ENCODE measurements at places on chromosomes 7 and 10.

DNA sequence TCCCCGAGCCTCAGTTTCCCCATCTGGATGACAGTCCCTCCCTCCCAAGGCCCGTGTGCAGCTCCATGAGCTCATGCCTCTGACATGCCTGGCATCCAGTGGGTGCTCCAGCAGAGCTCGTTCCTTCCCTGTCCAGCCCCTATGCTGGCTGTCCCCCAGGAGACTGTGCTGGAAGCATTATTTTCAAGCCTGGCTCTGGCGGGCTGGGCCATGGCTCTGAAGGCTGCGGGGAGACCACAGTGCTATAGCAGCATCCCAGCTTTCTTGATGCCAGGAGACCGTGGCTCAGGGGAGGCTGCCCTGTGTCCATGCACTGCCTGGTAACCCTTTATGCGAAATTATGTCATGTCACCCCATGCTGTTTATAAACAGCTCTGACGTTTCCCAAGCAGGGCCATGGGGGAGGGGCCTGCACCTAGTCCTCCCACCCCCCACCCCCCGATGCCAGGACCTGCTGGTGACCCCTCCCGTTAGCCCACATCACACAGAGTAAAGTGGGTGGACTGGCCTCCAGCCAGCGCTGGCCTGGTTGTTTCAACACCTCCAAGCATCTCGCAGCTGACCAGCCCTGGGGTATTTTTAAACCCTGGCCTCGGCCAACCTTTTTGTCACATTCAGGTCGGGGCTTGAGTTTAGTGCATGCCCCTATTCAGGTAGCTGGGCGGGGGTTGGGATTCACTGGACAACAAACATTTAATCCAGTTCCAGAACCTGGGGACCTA, 105.9 kb upstream of the ZNF716 start:
- no peak for DNase-seq

GRCh38 chr7:159098811-159099655, 45.6 kb downstream of the VIPR2 start:
- DNase-seq, result no peak

DNA sequence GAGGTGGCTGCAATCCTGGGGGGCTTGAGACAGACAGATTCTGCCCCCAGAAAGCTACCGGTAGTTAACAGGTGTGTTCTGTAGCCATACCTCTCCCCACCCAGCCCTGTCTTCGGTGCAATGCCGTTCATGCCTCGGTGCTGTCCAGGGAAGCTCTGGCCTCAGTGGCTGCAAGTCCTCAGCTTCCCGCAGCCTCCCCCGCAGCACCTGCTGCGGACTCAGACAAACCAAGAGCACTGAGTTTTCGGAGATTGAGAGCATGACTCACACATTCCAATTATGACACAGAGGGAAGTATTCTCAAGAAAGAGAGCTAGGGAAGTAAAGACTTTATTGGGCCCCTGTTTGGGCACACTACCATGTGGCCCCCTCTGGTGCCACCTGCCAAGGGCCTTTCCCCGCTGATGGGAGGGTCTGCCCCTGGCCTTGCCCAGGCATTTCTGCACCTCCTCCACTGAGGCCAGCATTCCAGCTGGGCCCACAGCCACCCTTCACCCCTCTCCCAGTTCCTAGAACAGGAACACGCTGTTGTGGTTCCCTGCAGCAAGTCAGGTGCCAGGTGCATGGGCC, 30.2 kb upstream of the EZH2 start:
- no peak for DNase-seq

GRCh38 chr10:68435803-68436202, 28.7 kb upstream of the RUFY2 start:
- no peak for DNase-seq

- no peak for DNase-seq
These were observed 5.2 kb downstream of the EBF3 start for GRCh38 chr10:129958629-129959543.

DNA sequence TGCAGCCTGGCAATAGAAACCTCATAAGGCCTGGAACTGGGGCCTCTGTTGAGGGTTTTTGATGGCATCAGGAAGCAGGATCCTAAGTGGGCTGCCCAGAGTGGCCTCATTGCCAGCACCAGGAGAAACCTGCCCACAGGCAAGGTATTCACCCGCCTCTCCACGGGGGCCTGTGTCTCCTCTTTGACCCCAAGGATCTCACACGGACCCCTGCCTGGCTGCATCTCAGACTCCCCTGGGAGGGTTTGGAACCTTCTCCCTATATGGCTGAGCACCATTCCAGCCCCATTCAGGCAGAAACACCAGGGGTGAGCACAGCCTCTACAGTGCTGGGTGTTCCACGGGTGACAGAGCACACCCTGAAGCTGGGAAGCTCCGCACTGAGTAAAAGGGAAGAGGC, 14.6 kb upstream of the C10orf71 start:
- DNase-seq, result no peak

GRCh38 chr10:17237149-17237527, 9.1 kb downstream of the VIM start:
- no peak for DNase-seq

DNA sequence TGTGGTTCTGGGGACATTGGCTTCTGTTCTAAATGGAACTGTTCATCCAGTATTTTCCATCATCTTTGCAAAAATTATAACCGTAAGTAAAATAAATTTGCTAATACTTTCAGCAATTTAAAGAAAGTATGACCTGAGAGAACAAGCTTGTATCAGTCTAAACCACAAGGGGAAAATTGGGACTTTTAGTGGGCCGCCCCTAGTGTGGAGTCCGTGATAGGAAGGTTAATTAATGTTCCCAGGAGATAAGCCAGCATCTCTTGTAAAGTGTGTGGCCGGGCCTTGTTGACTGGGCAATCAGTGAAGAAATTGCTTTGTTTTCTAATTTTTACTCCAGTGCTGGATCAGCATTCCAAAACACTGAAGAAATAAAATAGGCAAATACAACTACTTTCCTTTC, 83.0 kb downstream of the ABCB5 start:
- DNase-seq, result no peak

GRCh38 chr10:60417901-60418300, 28.2 kb upstream of the ANK3 start:
- DNase-seq, result no peak

- no peak for DNase-seq
These were observed 120.3 kb upstream of the PRSS1 start for GRCh38 chr7:142628945-142629344.

DNA sequence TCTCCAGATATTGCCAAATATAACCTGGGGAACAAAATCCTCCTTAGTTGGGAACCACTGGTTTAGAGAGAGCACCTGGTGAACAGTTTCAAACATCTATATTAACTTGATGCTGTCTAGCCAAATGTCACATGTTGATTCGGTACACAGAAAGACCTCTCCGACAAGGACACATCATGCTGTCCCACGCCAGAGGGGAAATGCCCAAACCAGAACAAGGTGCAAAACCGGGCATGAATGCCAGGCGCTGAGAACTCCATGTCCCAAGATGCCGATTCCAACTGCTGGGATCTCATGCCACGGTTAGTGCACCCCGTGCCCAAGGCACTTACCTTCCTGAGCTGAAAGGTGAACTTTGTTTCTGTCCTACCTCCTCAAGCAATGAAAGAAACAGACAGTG, 100.8 kb downstream of the SFMBT2 start:
- DNase-seq, result no peak

DNA sequence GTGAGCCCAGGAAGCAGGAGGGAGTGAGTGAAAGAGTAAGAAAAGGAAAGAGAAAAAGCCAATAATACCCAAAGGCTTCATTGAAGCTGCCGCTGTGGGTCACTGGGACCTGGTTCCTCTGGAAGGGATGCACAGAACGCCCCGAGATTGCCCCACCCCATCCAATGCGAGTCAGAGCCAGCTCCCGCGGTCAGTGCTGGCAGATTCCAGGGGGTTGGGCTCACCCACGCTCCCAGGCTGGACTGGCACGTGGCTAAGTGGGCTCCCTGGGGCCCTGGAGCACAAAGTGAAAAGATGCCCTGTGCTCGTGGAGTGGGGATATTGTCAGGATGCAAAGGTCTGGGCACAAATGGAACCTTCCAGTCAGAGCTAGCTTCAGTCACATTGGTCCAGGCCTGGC, 117.0 kb downstream of the OAT start:
- no peak for DNase-seq

DNA sequence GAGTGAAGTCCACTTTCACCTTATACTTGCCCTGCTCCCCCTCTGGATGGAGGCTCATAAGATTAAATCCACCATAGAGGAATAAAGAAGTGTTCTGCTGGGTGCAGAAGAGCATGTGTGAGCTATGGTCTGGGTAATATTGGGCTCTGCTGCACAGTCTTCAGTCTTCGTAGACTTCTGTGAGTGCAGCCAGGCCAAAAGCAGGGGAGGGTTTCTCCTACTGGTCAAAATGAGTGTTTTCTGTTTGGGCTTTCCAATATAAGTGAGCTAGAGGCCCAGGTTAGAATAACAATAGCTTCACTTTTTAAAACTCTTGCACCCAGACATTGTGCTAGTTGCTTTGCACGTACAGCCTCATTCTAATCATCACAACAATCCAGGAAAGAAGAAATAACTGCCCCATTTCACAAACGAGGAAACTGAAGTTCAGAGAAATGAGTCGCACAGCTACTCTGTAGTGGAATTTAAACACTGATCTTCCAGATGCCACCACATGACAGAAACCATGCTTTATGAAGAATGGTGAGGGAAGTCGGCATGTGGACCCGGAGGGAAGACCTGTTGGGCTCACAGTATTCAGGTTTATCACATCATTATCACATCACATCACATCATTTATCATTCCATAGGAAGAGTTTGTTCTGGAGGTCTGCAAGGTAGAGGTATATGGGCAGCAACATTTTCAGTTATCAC, 23.8 kb upstream of the MSMB start:
- DNase-seq, result no peak

GRCh38 chr10:102120991-102121738, 997 bp upstream of the LDB1 start:
- peak; percentile 75 for DNase-seq

- DNase-seq, result peak; percentile 69
These were observed 58.7 kb upstream of the PRPS1L1 start for GRCh38 chr7:18086165-18087025.

DNA sequence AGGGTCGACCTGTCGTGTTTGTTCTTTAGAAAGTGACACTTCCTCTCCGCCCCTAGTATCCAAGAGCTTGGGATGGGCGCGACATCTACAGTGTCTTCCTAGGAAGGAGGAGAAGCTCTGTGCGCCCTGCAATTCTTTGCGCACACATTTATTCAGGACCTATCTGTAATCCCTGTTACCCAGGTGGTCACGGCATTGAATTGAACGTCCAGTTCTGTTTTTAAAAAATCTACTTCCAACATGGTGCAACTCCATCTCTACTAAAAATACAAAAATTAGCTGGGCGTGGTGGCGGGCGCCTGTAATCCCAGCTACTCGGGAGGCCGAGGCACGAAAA, 606 bp upstream of the LAMB1 start:
- no peak for DNase-seq

DNA sequence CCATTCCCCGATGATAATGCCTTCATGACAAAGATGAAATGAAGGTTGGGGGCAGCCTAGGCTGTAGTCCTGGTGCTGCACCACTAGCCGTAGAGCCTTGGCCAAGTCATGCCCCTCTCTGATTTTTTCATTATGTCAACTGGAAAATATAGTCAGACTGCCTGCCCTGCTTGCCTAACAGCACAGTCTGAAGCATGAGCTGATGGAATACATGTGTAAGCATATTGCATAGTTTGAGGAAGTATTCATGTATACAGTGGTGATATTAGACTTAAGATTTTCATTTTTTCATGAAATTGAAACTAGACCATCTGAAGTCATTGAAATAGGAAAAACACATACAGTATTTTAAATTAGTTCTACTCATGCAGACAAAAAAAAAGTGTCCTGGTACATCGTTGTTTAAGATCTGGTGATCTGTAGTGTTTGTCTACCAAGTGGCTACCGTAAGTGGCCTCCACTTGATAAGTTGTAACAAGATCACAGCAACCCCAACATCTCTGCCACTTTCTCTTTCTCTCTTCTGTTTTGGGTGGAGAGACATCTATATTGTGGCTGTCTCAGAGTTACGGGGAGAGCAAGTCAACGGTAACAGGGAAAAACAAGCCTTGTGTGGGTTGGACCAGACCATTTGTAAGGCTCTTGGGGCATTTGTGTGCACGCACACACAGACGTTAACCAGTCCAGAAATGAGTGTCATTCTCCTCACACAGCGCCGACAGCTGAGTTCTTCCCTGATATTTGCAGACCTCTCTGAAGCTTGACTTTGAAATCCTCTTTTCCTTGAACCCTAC, 716.6 kb upstream of the GALNT17 start:
- DNase-seq, result no peak
